ENCODE measurements at places on chromosomes 7 and 10.

DNA sequence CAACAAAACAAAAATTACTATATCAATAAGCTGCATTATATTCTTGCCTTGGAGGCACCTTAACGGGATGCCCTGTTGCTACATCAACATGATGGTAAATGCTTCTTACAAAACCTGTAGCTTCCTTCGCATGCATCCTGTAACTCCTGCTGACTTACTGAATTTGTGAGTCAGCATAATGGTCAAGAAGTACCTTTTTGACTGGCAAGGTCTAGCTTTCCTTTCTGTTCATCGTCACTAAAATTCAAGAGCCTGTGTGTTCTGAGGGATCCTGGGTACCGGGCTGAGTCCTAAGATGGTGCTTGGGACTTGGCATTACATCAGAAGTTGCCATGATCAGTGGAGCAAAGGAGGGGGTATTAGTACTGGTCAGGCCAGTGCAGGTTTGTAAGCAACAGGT lies 4.9 kb downstream of the PFKFB3 start:
- no peaks in the 10 kb centered on the region for H3K36me3 ChIP-seq
- no peaks in the 10 kb centered on the region for H3K4me1 ChIP-seq
- no peaks in the 10 kb centered on the region for H3K27me3 ChIP-seq
- DNase-seq: no peak
- H3K4me3 ChIP-seq: no peak overlapping the region

GRCh38 chr10:122182308-122182707 lies 88.8 kb upstream of the BTBD16 start:
- H3K4me3 ChIP-seq: no peak overlapping the region
- DNase-seq: no peak
- H3K27ac ChIP-seq: no peak overlapping the region
- H3K36me3 ChIP-seq: no peaks in the 10 kb centered on the region

GRCh38 chr10:32308027-32308603 lies 38.8 kb downstream of the EPC1 start:
- DNase-seq: no peak
- no peak overlapping the region for H3K27ac ChIP-seq
- peaks cover 24% of the 10 kb centered on the region for H3K36me3 ChIP-seq
- H3K4me1 ChIP-seq: no peaks in the 10 kb centered on the region

- DNase-seq: no peak
- H3K36me3 ChIP-seq: no peaks in the 10 kb centered on the region
- H3K4me1 ChIP-seq: no peaks in the 10 kb centered on the region
- no peak overlapping the region for H3K27ac ChIP-seq
- no peaks in the 10 kb centered on the region for H3K27me3 ChIP-seq
These were observed 755.4 kb downstream of the KCNMA1 start for GRCh38 chr10:76882245-76882644.

DNA sequence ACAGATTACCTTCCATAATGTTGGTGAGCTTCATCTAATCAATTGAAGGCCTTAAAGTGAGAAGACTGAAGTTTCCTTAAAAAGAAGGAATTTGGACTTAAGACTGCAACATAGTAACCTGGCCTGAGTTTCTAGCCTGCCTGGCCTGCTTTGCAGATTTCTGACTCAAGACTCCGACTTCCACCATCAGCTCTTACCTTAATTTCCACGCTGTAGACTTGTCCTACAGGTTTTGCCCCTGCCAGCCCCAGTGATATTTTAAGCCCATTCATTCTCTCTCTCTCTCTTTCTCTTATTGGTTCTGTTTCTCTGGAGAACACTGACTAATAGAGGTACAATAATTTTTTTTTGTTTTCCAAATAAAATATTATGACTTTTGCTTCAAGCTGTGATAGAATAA lies 862.3 kb upstream of the GHITM start:
- H3K4me1 ChIP-seq: no peaks in the 10 kb centered on the region
- H3K27me3 ChIP-seq: no peaks in the 10 kb centered on the region
- DNase-seq: no peak
- no peak overlapping the region for H3K4me3 ChIP-seq
- no peaks in the 10 kb centered on the region for H3K36me3 ChIP-seq

DNA sequence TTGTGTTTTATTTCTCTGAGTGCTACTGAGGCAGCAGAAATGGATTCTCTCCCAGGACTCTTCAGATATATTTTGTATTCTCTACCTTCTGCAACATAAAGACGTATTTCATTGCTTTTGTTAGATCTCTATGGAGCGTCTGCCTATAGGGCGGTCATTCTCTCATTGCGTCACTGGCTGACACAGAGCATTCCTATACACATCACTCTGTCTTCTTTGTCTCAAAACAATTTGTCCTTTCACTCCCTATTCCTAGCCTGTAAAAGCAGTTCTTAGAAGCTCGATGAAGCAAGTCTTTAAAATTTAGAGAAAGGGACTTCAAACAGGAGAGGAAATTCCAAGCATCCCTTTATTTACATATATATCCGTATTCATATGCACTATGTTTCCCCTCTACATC lies 120.6 kb downstream of the CPED1 start:
- H3K36me3 ChIP-seq: no peaks in the 10 kb centered on the region
- H3K4me1 ChIP-seq: no peaks in the 10 kb centered on the region
- no peak overlapping the region for H3K4me3 ChIP-seq
- DNase-seq: no peak
- no peak overlapping the region for H3K27ac ChIP-seq
- H3K27me3 ChIP-seq: no peaks in the 10 kb centered on the region

- no peaks in the 10 kb centered on the region for H3K36me3 ChIP-seq
- no peaks in the 10 kb centered on the region for H3K27me3 ChIP-seq
These were observed 45.2 kb upstream of the SAMD8 start for GRCh38 chr10:75066271-75066670.

DNA sequence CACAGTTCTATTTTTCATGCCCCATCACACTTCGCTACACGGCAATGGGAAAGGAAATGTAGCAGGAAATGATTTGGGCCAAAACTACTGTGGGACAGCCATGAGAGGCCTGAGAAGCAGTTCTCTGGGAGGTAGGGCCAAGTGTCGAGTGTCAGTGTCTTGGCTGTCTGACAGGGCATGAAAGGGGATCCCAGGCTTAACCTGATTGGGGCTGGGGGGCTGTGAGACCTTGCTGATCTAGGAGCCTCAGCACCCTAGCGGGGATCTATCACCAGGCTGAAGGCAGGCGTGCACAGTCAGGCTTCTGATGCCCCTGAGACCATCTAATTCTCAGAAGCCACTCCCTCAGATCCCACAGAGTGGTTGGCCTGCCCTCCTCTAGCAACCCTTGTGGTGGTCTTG lies 58.2 kb upstream of the SLC25A13 start:
- H3K36me3 ChIP-seq: no peaks in the 10 kb centered on the region
- peak; percentile 91 for DNase-seq
- peaks cover 12% of the 10 kb centered on the region for H3K4me1 ChIP-seq
- H3K27ac ChIP-seq: peak overlapping the region; percentile 41
- no peaks in the 10 kb centered on the region for H3K27me3 ChIP-seq
- H3K4me3 ChIP-seq: peak overlapping the region; percentile 21

GRCh38 chr7:154332811-154333580 lies 280.8 kb downstream of the DPP6 start:
- H3K27me3 ChIP-seq: peaks cover 20% of the 10 kb centered on the region
- no peak for DNase-seq
- no peaks in the 10 kb centered on the region for H3K4me1 ChIP-seq
- H3K36me3 ChIP-seq: no peaks in the 10 kb centered on the region
